ENCODE measurements at places on chromosomes 4 and X.

GRCh38 chrX:77528034-77528433, 80.8 kb downstream of the FGF16 start:
- no peak for DNase-seq

DNA sequence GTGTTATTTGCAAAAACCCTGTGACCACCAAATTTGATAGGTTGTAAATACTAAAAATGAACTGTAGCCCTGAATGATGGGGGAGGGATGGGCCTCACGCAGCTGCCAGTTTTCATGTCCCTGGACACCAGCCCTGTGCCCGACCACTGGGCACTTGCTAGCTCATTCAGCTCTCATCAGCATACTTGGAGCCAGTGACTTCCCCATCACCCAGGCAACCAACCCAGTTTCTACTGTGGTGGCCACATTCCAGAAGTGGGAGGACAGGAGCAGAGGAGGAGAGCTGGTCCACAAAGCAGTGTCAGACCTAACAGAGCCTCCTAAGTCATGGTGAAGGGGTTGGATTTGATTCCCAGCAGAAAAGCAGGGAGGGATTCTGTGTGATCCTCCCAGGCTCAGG, 128.2 kb downstream of the CPEB2 start:
- DNase-seq = no peak

DNA sequence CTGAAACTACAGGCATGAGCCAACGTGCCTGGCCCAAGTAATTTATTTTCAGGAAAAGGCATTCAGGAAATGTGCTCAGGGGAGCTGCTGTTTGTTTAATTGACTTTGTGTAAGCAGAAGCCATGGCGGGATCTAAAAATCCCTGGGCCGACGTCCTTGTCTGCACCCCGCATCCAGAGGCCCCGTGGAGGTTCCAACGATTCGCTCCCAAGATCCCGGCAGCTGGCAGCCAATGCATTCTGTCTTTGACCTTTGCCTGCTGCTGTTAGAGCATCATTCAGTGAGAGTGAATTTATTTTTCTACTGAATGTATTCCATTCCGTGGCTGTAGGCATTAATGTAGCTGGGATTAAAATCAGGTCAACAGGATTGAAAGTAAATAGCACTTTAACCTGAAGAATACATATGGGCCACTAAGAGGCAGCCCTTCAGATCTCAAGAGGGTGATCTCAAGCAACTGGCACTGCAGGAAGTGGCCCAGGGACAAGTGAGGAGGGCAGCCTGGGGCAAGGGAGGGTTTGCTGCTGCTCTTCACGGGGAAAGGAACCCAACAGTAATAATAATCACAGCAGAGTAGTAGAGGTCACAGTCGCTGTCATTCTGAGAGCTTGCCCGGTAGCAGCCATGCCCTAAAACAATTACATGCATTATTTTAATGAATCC, 75.2 kb downstream of the PSAPL1 start:
- DNase-seq = no peak

- no peak for DNase-seq
Measured at GRCh38 chr4:146442801-146443200, 78.9 kb downstream of the SLC10A7 start.

- DNase-seq = no peak
Measured at GRCh38 chrX:106903291-106903824, at the start of gene RIPPLY1. TSS of gene RIPPLY1 (minus strand) at chrX:106903341. CDS start at chrX:106903287, 54 bp downstream.

DNA sequence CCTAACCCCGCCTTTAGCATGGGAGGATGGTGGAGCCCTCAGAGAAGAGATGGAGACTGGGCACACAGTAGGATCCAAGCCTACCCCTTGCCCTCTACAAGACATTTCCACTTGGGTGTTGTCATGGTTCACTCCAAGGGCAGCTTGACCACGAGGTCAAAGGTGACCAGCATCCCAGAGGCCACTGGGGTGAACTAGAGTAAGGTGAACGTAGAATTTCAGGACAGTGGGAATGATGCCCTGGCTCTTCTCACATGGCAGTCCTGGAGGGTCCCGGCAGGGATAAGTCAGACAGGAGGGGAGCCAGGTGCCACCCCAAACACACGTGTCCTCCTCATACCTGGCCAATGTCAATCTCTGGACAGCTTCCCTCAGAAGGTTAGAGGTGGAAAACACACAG, 274.2 kb upstream of the AGTR2 start:
- DNase-seq = no peak

GRCh38 chr4:48491514-48492176, 1.6 kb downstream of the ZAR1 start:
- DNase-seq = no peak

GRCh38 chr4:47315346-47315745, 148.2 kb downstream of the COMMD8 start:
- DNase-seq = no peak

- DNase-seq = no peak
Measured at GRCh38 chr4:26473893-26474292, 16.4 kb downstream of the CCKAR start.

- no peak for DNase-seq
Measured at GRCh38 chr4:125722009-125722408, 407.3 kb downstream of the FAT4 start.

GRCh38 chr4:163048447-163048846, 118.2 kb downstream of the NAF1 start:
- no peak for DNase-seq

GRCh38 chrX:45083314-45083713, 117.4 kb downstream of the DIPK2B start:
- DNase-seq = no peak

DNA sequence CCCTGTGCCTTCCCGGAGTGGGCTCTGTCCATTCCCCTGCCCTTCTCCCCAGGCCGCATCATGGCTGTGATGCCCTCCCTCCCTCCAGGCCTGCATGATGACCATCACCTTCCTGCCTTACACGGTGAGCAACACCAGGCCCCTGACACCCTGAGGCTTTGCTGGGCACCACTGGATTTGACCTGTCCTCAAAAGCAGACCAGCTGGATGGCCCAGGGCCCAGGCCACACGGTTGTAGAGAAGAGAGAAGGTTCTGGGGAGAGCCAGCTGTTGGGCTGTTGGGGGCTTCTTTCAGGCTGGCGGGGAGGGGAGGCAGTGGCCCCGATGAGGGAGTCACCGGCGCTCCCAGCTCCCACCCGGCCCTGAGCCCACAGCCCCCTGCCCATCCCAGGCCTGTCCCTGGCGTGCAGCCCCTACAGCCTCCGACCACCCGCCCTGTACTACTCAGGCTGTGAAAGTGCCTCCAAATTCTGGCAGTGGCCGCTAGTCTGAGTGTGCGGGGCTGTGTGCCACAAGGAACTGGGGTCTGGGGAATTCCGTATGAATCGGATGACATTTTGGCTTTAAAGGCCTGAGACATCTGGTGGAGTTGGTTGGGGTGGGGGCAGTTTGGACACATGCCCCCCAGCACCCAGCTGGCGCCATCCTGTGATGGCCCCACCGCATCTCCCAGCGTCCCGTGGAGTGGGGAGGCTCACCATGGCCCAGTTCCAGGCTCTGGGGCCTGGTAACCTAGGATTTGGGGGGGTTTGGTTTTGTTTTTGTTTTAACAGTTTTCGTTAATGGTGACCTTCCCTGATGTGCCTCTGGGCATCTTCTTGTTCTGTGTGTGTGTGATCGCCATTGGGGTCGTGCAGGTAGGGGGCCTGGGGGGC, 19.6 kb downstream of the TMEM175 start:
- no peak for DNase-seq

- DNase-seq = no peak
Measured at GRCh38 chrX:107562482-107562881, 65.8 kb upstream of the PRPS1 start.

GRCh38 chr4:107691378-107691777, 28.7 kb downstream of the PAPSS1 start:
- no peak for DNase-seq

GRCh38 chrX:109187473-109188168, 294.3 kb downstream of the GUCY2F start:
- no peak for DNase-seq

DNA sequence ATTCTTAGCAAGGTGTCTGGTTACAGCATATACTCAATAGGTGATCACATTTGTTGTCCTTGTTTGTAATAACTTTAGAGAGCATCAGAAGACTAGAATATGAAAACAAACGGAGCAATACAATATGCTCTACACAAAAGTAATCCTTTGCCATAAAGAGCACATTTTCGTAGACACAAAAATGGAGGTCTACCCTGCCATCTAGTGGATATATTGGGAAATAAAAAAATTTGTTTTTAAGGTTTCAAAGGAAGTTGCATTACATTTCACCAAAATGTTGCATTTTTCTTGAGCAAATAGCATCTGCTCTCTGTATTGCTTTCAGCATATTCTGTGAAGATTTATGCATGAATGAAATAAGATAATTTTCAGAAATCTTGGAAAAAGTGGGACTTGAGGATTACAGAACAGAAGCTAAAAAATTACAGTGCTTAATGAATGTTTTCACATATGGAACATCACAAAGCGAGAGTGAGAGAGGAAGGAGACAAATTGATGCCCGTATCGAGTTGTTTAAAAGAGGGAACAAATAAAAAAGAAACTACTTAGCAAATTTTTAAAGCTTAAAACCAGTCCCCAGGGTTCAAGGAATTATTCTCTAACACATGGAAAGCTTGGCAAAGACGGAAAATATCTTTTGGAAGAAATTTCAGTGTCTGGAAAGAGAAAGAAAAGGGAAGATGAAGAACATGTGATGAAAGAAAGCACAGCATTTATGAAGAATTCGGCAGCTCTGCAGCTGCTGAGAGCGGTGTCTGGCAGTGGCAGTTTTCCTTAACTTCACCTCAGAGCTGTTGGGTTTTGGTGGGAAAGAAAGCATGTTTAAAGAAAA, 390.1 kb downstream of the ANKRD50 start:
- no peak for DNase-seq

DNA sequence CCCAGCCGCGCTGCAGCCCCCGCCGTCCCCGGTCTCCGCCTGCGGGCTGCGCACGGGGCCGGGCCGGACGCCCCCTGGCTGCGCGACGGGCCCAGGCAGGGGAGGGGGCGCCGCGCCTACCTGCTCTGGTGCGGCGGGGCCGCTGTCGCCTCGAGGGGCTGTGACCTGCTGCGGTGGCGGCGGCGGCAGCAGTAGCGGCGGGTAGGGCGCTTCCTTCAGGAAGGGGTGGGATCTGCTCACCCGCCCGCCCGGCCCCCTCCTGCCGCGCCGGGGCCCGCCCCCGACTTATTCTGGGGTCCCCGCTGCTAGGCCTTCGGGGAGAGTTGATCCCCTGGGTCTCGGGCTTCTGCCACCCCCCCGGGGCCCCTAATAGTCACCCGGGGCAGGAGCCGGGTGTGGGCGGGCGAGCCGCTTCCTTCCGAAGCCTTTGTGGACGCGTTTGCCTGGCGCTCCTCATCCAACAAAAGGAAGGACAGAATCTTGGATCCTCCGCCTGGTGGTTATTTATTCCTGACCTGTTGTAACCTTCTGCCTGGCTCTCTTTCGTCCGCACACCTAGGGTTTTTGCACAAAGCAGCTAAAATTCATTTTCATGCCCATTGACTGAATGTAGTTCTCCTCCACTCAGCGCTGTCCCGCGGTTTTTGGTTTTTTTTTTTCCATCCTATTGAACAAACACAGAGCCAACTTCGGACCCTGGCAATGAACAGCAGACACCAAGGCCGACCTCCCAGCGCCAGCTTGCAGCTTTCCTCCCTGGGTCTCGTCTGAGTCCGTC, at the start of gene TMEM150C:
Gene TMEM150C (minus strand): TSS at position 203 of the 778 bp plus-strand sequence. CDS start 57,331 bp downstream, outside the sequence.
- DNase-seq = no peak

DNA sequence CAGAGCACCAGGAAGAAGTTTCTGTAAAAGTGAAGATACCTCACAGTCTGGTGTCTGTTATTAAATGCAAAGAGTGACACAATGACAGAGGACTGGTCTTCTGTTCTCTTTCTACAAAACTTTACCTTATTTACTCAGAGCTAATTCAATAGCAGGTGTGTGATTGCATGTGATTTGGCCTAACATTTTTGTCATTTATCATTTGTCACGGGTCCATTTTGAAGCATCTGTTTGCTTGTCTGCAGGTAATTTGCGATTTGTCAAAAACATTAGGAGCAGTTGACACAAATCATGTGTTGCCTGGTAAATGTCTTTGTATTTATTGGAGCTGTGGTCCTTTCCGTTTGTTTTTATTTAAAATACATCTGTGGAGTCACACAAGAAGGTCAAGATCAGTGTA, 1232.4 kb downstream of the STIM2 start:
- no peak for DNase-seq

DNA sequence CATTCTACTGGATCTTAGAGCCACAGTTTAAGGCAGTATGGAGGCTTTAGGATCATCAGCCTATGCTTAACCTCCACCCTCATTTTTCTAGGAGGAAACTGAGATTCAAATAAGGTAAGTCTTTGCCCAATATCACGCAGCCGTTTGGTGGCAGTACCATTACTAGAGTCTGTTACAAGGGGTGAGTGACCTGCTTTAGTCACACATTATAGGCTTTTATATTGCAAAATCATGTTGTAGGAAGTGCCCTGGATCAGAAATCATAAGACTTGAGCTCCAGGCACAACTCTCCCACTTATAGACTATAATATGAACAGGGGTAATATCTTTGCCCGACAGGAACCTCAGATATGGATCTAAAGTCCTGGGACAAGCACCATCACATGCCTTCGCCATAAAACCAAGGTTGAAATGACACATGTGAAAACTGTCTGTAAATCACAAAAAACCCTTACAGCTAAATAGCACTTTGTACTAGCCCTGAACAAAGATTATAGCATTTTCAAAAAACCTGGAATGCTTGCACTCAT, 19.2 kb downstream of the HPSE start:
- no peak for DNase-seq

- DNase-seq = no peak
Measured at GRCh38 chrX:68570598-68570997, 71.7 kb downstream of the YIPF6 start.

DNA sequence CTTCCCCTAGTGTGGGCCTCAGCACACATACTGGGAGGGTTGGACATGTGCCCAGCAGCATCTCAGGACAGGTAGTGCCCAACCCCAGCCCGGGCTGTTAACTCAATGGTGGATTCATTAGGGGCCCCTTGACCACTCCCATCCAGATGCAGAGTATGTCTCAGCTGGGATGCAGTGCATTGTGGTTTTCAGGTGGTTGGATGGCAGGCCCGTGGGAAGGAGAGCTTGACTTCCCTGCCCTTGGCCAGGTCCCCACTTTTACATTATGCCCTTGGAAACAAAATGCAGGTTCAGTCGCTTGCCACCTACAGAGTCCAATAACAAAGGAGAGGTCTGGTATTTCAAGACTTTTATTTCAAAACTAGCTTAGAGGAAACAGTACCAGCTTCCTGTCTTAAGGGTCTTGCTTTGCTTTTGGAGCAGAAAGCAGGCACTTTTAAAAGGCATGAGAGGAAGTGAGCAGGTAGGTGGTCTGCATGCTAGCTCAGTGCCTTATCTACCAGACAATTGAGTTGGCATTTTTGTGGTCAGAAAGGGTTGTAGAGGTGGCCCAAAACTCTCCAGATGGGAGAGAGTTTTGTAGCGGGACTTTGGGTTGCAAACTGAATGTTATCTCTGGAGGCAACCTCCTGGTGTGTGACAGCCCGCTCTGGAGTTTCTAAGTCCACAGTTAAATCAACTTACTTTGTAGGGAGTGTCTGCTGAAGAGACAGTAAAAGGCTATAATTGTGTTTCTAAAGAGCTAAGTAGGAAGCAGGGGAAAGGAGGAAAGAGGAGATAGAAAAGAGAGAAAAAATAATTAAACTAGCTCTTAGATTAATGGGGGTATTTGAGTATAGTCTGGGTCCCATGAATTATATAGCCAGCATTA, 171.0 kb downstream of the GALNTL6 start:
- DNase-seq = no peak

Data from stimulated activated CD4-positive, alpha-beta T cell treated with anti-CD3 and anti-CD28 coated beads, Interleukin-4, amount 100 ng/mL, for 48 hours (primary cell).